ENCODE measurements at places on chromosomes 3 and 15.

DNA sequence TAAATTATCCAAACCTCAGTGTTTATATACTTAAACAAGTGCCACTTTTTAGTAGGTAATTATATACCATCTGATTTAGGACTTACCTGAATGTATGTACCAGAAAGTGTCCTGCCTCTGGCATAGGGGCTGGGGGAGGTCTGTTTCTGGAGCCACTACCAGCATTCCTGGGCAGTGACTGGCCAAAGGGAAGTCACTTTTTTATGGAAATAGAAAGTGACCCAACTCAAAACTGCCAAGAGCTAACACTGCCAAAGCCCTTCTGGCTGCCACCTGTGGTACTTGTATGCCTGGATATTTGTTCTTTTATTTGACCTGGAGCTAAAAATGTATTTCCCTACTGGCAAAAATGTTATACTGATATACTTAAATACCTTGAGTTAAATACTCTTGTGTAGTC, 42.7 kb downstream of the ESYT3 start:
- DNase-seq, result no peak

DNA sequence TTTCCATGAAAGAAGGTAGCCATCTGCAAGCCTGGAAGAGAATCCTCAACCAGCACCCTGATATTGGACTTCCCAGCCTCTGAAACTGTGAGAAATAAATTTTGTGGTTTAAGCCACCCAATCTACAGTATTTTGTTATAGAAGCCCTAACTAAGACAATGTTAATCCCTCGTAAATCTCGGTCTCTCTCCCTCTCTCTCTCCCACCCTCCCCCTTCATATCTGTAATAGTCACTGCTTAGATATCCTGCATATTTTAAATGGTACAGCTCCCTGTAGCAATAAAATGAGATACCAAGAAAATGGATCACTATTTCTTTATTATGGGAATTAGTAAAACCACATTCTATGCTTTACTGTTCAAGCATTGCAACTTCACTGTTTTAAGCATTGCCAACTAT, 21.0 kb upstream of the FAM174B start:
- DNase-seq, result no peak

GRCh38 chr3:195549931-195550519, 6.9 kb upstream of the PPP1R2 start:
- peak; percentile 86 for DNase-seq

DNA sequence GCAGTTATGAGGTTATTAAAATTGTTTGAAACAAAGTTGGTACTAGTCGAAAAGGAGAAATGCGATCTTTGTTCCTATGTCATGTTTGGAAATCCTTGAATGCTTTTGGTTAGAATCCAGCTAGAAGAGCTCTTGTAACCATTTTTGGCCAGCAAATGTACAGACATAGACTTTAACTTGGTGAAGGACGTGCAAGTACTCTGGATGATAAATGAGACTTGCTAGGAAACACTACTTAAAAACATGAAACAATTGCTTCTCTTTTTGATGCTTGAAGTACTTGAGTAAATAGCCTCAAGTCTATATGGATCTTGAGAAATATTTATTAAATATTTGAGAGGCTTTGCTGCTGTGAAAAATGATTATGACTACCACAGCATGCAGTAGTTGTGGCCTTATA, 95.8 kb downstream of the CADM2 start:
- no peak for DNase-seq

DNA sequence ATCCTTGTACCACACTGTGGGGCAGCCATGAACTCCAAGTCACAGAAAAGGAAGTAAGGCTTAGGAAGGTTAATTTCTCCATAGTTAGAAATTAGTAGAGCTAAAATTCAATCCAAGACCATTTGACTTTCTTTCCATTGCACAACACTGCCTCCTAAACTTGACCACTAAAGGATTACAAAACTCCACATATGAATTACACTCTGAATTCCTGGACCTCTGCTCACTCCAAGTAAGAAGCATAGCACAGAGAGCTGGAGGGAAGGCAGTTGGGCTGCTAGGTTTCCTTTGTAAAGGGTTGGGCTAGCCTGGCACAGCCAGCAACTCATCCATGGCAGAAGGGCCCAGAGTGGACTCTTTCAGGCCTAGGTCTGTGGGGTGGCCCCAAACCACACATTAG, 134.4 kb downstream of the MYLK start:
- no peak for DNase-seq

GRCh38 chr15:74725845-74726773, 781 bp upstream of the CYP1A1 start:
- peak; percentile 36 for DNase-seq

GRCh38 chr3:72947715-72948490, 48.7 kb upstream of the PPP4R2 start:
- no peak for DNase-seq

DNA sequence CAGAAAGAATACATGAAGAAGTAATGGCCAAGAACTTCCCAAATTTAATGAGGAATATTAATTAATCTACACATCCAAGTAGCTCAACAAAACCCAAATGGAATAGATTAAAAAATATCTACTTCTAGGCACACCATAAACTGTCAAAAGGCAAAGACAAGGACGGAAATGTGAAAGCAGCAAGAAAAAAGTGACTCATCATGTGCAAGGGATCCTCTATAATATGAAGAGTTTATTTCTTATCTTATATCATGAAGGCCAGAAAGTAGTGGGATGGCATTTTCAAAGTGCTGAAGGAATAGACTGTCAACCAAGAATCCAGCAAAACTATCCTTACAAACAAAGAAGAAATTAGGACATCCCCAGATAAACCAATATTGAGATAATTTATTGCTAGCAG, 73.9 kb upstream of the PRICKLE2 start:
- no peak for DNase-seq

GRCh38 chr3:113193288-113193687, 18.1 kb upstream of the BOC start:
- DNase-seq, result no peak

- no peak for DNase-seq
Measured at GRCh38 chr3:172391592-172392302, 56.5 kb downstream of the GHSR start.

DNA sequence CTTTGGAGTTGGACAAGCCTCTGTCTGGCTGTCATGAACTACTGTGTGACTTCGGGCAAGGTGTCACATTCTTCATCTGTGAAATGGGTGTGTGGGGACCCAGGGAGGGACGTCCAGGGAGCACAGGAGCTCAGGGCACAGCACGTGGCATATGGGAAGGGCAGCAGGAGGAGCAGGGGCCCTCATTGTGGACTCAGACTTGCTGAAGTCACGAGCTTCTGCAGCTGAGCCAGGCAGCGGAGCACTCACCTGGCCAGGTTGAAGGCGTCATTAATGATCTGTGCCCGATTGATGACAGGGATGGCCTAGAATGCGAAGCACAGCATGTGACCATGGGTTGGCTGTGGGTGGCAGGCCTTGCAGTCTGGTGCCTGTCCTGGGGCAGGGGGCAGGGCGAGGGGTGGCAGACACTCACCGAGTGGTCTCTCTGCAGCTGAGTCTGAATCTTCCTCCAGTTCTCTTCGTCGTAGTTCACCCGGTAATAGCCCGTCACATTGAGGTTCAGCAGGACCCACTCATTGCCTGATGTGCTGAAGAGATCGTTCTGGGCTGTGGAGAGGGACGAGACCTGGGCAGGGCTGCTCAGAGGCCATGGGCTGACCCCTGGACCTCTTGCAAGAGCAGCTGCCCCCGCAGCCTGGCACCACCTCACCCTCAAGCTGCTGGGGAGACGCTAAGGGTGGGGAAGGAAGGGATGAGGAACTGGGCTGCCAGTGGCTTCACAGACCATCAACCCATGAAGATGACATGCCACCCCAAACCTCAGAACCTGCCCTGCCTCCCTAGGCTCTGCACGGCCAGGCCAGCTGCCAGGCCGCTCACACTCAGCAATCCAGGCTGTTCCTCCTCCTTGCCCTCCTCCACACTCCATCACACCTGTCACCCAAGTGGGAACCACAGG, 15.4 kb downstream of the ANPEP start:
- DNase-seq, result no peak

GRCh38 chr3:52792961-52793695, 1.5 kb upstream of the ITIH3 start:
- no peak for DNase-seq

- no peak for DNase-seq
Measured at GRCh38 chr3:183033746-183034145, 53.4 kb upstream of the DCUN1D1 start.

GRCh38 chr3:181446741-181447140, 265.0 kb upstream of the SOX2 start:
- DNase-seq, result no peak

GRCh38 chr3:182327196-182327681, 466.1 kb upstream of the ATP11B start:
- DNase-seq, result no peak

DNA sequence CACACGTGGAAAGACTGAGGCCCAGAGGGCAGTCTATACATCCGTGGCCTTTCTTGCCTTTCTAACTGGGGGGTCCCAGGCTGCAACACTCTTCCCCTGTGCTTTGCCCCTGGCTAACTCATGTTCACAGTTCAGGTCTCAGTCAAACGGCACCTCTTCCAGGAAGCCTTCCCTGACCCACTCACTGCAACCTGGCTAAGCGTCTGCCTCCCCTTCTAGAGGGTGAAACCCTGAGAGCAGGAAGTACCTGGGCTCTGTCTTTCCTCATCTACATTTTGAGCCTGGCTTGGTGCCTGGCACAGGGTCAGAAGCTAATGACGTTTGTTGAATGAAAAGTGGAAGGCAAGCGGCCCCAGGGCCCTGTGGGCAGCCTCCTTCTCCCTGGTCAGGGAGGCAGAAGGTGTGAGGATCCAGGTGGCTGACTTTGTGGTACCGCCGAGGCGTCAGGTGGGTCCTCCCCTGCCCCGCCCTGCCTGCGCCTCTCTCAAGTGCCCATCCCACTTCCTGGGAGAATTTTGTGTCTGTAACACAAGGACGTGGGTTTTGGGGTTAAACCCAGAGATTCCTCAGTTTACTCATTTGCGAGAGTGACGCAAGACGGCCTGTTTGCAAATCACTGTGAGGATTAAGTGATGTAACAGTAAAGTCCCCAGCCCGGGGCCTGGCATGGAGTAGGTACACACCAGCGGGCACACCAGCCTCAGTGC, 32.1 kb downstream of the DNASE1L3 start:
- no peak for DNase-seq

- no peak for DNase-seq
Measured at GRCh38 chr15:40558952-40559742, 5.7 kb downstream of the CCDC32 start.

- DNase-seq, result no peak
Measured at GRCh38 chr3:72679540-72680198, 168.6 kb downstream of the SHQ1 start.

DNA sequence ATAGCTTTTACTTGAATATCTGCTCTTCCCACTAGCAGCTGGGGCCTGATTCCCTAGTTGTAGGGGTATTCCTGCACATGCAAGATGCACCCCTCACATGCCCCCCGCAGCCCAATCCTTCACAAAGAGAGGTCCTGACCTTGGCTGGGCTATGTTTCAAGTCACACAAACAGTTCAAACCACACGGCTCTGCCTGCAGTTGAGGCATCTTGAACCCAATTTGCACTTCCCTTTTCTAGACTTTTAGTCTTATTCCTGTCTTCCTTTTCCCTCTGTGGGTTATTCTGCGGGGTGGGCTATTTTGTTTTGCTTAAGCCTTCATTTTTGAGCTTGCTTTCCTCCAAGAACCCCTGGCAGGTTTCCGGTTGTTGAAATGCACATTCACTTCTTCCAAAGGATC, 13.3 kb upstream of the CCR1 start:
- no peak for DNase-seq

- no peak for DNase-seq
Measured at GRCh38 chr15:63677778-63678177, 80.6 kb downstream of the FBXL22 start.

- DNase-seq, result no peak
Measured at GRCh38 chr3:194204042-194204987, 68.4 kb downstream of the HES1 start.

DNA sequence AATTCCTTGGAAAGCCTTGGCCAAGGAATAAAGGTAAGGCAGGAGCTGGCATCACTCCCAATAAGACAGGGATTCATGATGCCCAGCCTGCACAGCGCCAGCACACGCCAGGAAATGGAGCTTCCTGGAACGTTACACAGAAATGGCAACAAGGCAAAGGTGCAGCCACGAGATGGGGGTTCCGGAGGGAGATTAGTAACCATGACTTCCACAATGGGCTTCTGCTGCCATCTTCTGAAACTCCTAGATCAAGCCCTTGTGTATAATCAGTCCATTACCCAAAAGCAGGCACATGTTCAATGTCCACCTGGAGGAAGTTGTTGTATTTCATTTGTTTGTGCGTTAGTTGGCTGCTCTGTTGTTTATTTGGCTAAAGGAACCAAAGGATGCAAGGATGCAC, 131.2 kb upstream of the TRIM42 start:
- DNase-seq, result no peak

GRCh38 chr3:197794115-197794514, 3.1 kb downstream of the LRCH3 start:
- no peak for DNase-seq

DNA sequence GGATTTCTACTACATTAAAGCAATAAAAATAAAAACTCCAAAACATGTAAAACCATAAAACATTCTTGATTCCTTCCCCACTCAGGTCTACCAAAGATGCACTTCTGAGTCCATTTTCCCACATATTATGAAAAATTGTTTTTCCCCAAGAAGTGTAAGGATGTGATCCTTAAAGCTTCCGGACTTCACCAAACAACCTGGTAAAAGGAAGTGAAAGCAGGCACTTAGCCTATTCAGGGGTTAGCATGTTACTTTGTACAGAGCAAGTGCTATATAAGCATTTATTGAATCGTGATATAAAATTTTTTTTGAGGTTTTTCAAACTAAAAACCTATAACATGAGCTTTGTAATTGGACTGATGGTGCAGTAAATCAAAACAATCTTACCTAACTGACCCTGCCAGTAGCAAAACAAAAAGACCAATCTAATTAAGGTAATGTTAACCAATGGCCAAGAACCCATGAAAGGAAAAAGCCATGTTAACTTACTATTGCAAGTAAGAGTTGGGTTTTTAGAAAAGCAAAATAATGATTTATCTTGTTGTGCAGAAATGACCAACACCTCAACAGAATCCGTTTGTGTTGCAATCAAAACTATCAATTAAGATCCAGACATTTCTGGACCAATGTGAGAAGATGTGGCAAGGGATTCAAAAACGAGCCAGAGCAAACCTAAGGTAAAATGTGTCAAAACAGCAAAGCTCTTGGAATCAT, 1.8 kb downstream of the SETD2 start:
- no peak for DNase-seq
